ENCODE measurements at places on chromosomes 12 and 14.

- DNase-seq, result no peak
Measured at GRCh38 chr14:90053044-90053443, 8.8 kb upstream of the KCNK13 start.

DNA sequence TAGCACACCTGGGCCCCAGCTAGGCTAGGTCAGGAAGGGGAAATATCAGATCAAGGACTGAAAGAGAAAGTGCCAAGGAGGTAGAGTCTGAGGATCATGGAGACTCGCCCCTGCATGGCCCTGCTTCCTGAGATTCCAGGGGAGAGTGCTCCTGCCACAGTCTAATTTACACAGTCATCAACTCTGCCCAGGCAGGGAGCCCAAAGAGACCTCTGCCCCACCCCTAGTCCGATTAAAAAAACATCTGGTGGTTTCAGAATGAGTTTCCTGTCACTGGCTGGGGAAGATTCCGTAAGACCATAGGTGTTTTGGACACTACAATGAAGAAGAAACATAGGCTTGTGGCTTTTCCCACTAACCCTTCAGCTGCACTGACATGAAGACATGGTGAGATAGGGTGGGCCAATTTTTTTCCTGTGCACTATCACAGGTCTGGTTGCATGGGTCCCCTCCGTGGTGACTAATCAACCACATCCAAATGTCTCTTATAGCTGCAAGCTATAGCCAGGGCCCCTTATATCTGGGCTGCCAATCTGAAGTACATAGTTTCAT, 31.5 kb upstream of the GZMB start:
- peak; percentile 44 for DNase-seq

GRCh38 chr14:80233470-80234089, 22.3 kb upstream of the DIO2 start:
- DNase-seq, result no peak

DNA sequence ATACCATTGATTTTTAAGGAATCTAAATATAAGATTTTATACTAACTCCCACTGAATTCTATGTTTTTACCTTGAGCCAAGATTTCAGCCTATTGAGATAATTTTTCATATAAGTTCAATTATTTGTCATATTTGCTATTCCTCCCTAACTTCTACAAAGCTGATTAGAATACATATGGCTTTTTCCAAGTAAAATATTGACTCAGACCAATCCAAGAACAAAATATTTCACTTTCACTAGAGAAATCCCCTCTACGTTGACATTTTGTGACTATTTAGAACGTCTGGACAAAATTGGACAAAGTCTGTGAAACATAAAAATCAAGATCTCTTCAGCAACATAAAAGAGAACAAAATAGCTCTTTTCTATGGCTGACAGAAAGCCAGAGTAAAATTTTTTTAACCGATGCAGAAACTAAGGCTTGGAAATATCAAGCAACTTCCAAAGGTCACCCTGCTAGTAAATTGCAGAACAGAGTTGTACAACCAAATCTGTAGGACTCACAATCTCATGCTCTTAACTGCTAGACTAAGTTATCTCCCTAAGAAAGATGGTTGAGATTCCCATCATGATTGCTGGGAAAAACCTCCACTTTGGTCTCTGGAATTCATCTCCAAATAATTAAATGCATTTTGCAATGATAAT, 118.0 kb downstream of the GARIN6 start:
- no peak for DNase-seq

DNA sequence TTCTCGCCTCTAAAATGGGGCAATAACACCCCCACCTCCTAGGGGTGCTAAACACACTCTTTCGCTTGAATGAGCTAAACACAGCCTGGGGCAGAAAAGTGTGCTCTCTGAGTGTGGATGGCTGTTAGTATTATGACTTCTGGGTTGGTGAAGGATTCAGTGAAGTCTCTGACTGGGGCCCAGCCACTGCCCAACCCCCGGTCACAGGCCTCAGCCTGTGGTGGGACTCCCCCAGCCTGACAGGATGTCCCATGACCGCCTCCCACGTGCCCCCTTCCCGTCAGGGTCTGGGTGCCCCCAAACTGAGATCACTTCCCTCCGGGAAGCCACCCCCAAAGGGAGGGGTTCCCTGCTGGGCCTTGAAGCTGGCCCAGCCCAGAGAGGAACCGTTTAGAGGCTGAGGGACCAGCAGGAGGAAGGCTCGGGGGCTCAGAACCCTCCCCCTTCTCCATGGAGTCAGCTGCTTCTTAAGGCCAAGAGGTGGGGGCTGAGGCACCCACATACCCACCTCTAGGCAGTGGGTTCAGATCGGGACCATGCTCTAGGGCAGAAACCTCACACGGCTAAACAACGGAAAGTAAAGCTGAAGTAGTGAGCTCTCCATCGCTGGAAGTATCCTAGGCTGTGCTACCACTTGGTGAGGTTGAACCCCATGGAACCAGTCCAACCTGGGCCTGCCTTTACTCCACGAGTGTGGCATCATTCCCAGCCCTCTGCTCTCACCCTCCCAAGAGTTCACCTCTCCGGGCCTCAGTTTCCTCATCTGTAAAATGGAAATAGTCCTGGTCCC, 13.8 kb downstream of the DTX1 start:
- DNase-seq, result peak; percentile 68

- DNase-seq, result no peak
Measured at GRCh38 chr12:105352052-105352451, 21.6 kb downstream of the C12orf75 start.

GRCh38 chr14:24262821-24263733, at the start of gene TGM1:
Gene TGM1 (minus strand): TSS chr14:24263177. CDS start chr14:24262352, 825 bp downstream.
- DNase-seq, result no peak

GRCh38 chr12:53414756-53415417, 8.8 kb upstream of the AMHR2 start:
- DNase-seq, result no peak

- no peak for DNase-seq
Measured at GRCh38 chr14:54472315-54472714, 16.5 kb downstream of the GMFB start.

DNA sequence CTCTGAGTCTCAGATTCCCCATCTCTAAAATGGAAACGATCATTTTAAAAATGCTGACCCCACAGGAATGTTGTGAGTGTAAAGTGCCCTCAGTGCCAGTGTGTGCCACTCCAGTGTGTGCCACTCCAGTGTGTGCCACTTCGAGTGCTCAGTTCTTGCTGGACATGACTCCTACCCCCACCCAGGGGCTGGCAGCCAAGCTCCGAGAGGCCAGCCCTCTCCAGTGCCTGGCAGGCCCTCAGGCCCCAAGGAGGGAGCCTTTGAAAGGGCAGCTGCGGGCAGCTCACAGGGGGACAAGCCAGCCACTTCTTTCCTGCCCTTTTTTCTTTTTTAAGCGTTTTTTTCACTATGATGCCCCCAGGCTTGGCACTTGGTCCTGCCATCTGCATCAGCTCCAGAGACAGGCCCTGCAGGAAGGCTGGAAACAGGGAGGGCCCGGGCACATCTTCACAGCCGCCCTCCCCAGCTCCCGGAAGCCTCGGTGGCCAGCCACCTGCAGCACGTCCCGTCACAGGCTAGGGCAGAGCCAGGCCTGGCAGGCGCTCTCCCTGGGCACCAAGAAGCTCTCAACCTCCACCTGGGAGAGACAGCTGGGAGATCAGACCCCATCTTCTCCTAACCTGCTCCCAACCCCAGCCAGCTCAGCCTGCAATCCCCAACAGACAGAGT, 29.8 kb downstream of the NCOR2 start:
- DNase-seq, result no peak

- no peak for DNase-seq
Measured at GRCh38 chr14:52241087-52241793, 26.3 kb upstream of the PTGDR start.

GRCh38 chr12:91902860-91903683, 242.6 kb downstream of the BTG1 start:
- no peak for DNase-seq

DNA sequence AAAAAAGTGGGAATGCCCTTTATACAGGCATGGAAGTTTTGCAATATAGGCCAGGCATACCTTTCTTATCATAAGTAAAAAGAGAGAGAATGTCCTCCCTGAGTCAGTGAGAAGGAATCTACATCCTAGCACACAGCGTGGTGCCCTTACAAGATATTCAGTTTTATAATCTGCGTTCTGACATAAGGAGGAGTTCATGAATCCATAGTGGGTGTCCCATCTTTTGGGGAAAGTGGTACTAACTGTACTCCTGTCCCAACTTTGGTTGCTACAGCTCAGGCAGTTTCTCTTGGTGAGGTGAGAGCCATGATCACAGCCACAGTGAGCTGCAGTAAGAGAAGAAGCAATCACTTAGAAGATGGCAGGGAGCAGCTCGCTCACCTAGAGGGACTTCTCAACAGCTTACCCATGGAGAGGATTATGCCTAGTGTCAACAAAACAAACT, 332.9 kb downstream of the BCAT1 start:
- no peak for DNase-seq

DNA sequence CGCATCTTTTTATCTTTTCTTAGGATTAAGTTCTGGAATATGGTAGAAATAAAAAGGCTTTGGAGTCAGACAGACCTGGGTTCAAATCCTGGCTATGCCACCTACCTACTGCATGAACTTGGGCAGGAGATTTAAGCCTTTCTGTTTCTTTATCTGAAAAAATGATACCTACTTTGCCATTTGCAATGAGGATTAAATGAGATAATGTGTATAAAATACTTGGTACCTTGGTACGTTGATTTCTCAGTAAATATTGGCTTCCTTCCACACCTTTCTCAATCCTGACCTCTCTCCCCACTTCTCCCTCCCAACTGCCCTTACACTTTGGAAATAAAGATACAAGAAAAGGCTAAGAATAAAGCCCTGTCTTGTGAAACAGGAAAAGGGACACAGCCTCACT, 172.6 kb downstream of the PAX9 start:
- no peak for DNase-seq
